ENCODE measurements at places on chromosomes 2 and 18. TPM values are rescaled to one million over a fixed set of nuclear protein-coding genes. Genes with fewer than 3 reads are reported as not detected.
A peak's percentile ranks its signal among the peaks of the same experiment; 100 is the strongest.

Gene ALK
- not detected for total RNA-seq

Gene CDK15
- total RNA-seq: 3.6 TPM

- peaks cover 8% of the 10 kb centered on the region for H3K4me1 ChIP-seq
- H3K27ac ChIP-seq: no peak overlapping the region
- peak; percentile 43 for DNase-seq
Measured at GRCh38 chr2:80322311-80322920, 17.9 kb upstream of the LRRTM1 start.

Gene ALPI
- not detected for total RNA-seq

Gene EIF2B4
- 21.0 TPM for total RNA-seq

Gene RNF152
- 99.9 TPM for total RNA-seq

Gene NRP2
- 21.0 TPM for total RNA-seq

- DNase-seq: no peak
- H3K27me3 ChIP-seq: no peaks in the 10 kb centered on the region
- H3K27ac ChIP-seq: no peak overlapping the region
- H3K4me3 ChIP-seq: no peak overlapping the region
Measured at GRCh38 chr2:203890733-203891132, 23.2 kb downstream of the CTLA4 start.

DNA sequence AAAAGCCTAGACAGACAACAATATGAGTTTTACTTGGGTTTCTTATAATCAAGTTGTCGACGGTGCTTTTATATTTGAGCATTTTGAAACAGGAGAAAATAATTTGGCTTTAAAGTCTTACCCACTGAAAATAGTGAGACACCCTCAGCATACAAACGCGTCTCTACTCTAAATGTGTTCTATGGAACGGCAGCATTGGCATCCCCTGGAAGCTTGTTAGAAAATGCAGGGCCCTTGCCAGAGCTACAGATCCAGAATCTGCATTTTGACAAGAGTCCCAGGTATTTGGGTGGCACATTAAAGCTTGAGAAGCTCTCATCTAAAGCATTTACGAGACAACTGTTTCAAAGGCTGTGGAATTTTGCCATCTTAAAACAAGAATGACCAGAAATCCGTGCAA is 163.5 kb downstream of the PID1 start:
- no peak overlapping the region for H3K4me3 ChIP-seq
- no peak overlapping the region for H3K27ac ChIP-seq
- no peaks in the 10 kb centered on the region for H3K4me1 ChIP-seq

DNA sequence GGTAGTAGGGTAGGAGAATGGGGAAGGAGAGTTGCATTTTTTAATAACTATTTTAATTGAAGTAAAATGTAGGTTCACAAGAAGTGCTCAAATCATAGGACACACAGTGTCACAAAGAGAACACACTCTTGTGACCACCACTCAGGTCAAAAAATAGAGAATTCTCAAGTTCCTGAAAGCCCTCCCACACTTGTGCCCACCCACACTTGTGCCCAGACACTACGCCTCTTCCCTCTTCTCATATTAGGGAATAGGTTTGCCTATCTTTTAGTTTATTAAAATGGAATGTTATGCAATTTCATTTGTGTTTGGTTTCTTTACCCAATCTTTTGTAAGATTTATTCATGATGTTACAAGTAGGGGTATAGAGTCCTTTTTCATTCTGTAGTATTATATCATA is 67.2 kb downstream of the UGGT1 start:
- no peak overlapping the region for H3K4me3 ChIP-seq
- H3K27ac ChIP-seq: no peak overlapping the region
- DNase-seq: no peak
- no peaks in the 10 kb centered on the region for H3K27me3 ChIP-seq

Gene DSG4
- total RNA-seq: not detected

DNA sequence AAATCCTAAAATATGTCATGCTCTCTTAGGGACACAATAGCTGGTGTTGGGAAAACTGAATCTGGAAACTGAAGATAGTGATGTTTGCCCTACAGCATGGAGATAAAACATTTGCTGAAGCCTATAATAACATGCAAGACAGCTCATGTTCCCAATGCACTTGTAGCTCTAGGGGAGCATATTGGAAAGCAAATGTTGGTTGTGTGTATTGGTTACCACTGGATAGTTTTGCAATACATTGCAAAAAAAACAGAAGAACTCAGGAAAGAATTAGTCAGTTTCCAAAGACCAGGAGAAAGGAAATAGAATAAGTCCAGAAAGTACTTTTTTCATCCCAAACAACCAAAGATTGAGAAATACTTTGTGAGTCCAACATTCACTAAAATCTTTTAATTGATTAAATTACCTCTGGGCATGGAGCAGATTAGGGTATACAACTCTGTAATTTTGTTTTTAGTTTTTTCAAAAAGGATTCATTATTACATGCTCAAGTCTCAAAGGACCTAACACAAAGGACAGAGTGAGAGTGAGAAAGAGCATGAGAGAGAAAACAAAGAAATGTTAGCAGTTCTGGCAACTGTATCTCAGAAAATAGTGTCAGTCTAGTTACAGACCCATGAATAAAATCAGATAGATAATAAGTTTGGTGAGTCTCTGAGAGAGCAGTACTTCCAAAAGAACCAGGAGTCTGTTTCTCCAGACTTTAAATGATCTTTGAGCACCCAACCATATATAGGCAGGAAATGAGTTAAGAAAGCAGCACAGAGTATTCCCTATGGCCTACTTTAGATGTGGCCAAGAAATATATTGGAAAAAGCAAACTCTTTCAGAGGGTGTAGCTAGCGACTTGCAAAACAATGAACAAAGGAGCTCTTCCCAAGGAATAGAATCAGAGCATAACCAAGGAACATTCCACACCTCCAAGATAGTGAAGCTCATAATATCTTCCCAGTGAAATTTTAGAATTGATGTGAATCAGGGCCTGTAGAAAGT is 36.6 kb upstream of the COL3A1 start:
- DNase-seq: no peak
- no peaks in the 10 kb centered on the region for H3K4me1 ChIP-seq
- H3K27me3 ChIP-seq: no peaks in the 10 kb centered on the region
- no peak overlapping the region for H3K4me3 ChIP-seq

Measured in stomach (tissue), 19 donors.